ENCODE measurements at places on chromosomes 16 and 17.

GRCh38 chr17:59914274-59914854, 21.4 kb downstream of the RPS6KB1 start:
- peak; percentile 41 for DNase-seq

DNA sequence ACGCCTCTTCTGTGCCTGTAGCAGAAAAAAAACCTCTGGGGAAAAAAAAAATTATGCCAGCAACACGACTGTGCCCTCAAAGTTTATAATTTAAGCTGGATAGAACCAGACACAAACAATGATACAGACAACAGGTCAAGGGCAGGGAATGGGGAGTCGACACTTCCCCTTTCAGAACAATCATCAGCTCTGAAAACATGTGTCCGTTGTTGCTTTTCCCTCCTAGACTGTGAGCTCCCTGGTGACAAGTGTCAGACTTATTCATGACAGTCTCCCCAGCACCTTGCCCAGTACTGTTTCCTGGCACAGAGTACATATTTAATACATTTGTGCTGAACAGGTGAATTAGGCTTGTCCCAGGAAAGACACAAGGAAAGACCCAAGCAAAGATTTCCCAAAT, 178.3 kb downstream of the SOX9 start:
- no peak for DNase-seq

- DNase-seq: no peak
These were observed 2.0 kb upstream of the CAVIN1 start for GRCh38 chr17:42424991-42425610.

DNA sequence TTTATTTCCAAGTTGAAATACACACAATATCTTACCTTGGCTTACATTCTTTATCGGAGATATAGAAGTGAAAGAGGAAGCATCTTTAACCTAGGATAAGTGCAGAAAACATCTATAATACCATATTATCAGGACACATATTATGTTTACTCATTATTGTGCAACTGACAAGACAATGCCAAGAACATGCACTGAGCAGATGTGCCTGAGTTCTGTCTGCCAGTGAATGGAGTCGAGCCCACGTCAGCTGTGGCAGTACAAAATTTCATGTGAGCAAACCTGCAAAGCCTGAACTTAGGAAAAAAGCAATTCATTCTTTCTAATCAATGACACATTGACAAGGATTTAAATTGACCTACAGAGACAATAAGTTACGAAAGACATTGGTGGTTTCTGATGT, 154.4 kb downstream of the AXIN2 start:
- no peak for DNase-seq

DNA sequence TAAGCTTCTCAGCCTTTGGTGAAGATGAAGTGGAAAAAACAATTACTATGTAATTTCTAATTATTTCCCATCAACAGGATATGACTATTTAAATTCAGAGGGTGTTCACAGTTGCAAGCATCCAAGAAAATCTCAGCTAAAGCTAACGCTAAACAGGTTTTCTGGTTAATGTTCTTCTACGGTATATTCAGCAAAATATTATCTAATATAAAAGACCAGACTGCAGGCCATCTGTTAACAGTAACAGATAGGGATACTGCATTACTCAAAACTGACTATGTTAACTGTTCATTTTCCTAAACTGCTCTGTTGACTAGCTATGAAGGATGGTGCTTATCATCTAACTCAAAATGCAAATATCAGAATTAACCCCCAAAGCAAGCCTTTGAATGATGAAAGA, 32.8 kb downstream of the GLG1 start:
- no peak for DNase-seq

GRCh38 chr16:9964426-9964825, 217.8 kb downstream of the GRIN2A start:
- no peak for DNase-seq
